ENCODE measurements at places on chromosomes 12 and 14.

DNA sequence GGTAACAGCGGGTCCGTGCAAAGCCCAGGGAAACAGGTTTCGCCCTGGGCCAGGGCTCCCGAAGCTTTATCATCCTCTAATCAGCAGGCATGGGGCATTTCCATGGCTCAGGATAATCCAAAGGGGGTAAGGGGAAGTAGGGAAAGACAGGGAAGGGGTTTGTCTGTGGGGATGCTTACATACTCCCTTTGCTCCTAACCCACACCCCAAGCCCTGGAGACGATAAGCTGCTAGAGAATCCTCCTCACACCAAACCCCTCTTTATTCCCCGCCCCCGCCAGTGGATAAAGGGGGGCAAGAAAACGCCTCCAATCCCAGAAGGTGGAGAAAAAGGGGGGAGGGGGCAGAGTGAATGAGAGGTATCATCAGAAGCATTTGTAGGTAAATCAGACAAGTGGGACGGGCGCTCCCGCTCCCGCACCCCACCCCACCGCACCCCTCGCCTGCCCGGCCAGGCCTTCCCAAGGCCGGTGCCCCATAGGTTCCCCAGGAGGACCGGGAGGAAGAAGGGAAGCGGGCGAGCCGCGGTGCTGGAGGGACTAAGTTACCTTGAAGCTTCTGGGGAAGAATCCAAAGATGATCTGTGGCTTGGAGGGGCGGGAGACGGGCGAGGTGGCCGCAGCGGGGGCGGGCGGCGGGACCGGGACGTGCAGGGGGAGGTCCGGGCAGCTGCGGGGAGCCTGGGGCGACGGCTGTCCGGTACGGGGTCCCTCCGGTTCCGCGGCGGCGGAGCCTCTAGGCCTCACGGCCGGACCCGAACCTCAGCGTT lies 762 bp downstream of the PPP2R5E start:
- DNase-seq = no peak

DNA sequence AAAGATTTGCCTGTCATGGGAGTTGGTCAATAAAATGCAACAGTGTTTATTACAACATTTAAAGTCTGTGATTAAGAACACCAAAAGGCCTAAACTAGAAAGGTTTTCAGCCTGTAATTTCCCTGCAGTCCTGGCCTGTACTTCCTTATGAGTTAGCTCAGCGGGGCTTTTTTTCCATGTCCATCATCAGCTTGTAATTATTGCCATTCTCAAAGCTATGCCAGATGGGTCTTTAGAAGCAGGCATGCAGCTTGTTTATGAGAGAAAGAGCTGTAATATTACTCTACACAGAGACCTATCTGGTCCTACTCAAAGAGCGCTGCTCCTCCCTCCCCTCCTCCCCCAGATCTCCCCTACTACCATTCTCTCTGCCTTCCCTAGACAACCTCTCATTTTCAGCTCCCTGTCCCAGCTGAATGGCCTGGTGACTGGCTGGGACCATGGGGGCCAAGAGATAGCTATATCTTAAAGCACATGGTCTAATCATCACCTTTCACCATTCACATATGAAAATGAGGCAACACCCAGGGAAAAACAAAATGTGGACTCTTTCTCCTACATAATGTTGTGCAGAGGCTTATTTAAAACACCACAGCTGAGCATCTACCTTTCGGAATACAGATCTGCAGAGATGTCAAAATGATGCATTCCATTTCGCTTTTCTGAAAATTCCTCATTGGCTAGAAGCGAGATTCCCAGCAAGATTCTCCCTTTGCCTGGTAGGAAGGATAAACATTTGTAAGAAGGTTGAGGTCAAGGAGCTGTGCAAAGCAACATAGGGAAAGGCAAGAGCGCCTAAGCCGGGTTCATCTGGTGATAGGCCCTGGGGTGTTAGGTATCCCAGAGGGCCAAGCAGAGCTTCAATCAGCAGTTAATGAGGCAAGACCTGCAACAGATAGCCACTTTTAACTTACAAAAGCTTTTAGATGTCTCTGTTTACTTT lies 209.7 kb upstream of the CDKN3 start:
- no peak for DNase-seq

DNA sequence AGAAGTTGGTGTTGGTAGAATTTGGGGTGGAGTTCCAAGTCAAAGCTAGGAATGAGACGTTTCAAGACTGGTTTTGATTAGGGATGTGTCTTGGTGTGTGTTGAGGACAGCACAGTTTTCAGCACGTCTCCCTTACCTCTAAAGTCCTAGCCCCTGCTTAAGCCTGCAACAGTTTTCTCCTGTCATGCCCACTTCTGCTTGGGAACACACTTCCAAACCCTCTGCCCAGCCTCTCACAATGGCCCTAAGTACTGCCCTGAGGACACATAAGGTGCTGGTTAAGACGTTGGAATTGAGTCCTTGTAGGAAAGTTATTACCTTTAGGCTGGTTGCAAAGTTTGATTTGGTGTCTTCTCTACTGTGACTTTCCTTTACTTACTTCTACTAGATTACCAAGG lies 710 bp upstream of the BMAL2 start:
- DNase-seq = peak; percentile 32

DNA sequence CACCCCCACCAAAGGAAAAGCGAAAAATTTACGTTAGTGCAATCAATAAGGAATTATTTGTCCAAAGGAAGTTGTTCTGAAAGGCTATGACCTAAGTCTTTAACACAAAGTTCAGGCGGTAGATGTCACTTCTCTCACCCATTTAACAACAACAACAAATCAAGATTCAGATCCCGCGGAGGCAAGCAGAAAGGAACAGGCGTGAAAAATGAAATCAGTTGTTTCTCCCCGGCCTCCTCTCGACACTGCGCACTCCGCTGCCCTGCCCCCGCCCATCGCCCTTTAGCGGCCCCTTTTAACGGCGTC lies 1.4 kb downstream of the DENND5B start:
- no peak for DNase-seq

- DNase-seq = peak; percentile 31
These were observed 198.7 kb downstream of the SYT1 start for GRCh38 chr12:79063258-79063657.

DNA sequence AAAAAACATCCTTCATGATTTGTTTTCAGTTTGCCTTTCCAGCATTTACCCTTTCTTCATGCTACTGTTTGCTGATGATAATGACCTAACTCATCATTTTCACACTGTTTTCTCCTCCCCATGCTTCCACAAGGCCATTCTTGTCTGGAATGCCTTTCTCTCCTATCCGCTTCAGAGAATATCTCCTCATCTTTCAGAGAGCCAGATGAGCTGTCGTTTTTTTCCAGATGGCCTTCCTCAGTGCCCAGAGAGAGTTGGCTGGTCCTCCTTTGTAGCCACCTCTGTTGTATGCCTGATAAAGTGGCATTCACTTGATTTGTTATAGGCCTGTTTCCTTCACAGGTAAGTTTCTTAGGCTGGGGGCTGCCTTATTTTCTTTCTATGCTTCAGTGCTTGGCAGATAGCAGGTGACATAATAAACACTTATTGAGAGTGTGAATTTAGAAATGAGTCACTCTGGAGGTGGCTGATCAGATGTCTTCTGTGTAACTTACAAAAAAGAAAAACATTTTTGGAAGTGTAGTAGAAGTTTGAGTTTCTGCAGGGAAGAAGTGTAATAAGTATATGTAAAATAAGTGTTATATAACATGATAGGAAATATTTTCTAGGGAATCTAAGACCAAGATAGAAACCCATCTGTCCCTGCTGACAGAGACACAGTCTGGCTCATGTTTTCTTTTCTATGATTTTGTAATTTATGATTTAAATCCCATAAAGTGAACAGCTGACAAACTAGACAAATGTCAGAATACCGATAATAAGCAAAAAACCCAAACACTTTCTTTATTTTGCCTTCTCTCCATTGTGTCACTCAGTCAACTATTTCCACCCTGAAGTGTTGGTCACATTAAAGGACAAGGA lies 174.5 kb downstream of the DACT1 start:
- DNase-seq = no peak

DNA sequence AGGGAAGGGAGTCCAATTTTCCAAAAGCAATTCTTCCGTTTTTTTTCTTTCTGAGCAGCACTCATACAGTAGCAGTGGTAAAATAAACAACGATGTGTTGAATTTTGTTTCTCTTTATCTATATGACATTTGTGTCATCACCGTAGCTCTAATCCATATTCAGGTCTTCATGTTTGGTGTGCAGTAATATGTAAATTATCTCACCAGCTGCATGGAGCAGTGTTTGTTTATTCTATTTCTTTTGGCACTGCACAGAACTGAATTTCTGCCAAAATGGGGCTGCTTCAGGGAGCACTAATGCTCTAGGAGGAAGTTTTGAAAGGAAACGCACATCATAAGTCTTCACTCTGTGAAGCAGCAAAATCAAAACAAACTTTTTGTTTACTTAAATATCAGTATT lies 130.0 kb upstream of the NPAS3 start:
- peak; percentile 76 for DNase-seq

DNA sequence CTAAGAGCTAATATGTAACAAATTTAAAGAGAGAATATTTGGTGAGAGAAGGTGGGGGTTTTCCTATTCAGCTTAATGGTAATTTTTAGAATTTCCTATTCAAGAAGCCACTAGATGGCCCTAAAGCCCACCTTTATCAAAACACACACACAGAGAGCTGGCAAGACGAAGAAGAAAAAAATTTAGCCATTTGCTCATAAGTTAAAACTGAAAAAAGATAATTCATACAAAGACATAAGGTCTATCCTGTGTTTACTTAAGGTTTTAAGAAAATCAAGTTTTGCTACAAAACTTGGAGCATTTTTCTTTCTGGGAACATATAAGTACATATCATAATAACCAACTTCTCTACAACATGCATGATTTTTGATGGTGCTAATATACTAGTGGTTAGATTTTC lies 46.8 kb upstream of the PCED1B start:
- DNase-seq = peak; percentile 81

DNA sequence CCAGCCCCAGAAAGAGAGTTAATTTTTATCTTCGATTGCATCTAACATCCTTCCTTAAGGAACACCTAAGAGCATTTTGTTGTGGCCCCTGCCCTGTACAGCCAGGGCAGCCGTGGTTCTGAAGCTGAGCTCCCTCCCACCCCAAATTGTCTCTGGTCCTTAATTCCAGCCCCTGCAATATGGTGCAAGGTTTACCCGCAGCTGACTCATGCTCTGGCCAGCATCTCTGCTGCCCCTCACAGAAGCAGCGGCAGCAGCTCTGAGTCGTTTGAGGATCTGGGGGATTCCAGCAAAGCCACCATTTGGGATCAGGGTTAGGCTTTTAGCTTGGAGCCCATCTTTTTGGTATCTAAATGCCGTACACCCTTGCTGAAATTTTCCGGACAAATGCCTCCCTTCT lies 3.3 kb downstream of the DLK1 start:
- no peak for DNase-seq

DNA sequence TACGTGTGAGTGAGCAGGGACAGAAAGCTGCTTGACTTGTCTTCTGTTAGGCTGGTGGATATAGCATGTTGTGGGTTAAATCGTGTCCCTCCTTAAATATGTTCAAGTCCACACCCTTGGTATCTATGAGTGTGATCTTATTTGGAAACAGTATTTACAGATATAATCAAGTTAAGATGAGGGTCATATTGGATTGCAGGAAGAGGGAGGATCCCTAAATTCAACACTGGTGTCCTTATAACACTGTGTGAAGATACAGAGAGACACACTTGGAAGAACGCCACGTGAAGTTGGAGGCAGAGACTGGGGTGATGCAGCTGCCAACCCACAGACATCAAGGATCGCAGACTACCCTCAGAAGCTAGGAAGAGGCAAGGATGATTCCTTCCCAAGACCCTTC lies 275.2 kb upstream of the SSTR1 start:
- DNase-seq = no peak

DNA sequence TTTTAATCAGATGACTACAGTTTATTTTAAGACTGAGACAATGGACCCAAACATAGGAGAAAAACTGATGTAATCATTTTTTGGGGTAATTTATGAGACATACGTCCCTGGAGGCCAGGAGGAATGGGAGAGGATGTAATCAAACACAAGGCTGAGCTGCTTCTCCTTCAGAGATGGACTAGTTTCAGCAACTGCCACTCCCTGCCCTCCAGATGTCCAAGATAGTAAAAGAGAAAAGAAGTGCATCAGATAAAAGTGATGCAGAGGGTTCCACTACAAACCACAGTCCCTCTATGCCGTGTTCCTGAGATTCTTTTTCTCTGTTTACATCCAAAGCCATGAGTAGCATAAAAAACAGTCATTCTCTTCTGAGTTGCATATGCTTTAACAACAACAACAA lies 101.1 kb downstream of the DACT1 start:
- no peak for DNase-seq

- DNase-seq = no peak
These were observed 47.9 kb downstream of the CDK17 start for GRCh38 chr12:96352161-96352835.

DNA sequence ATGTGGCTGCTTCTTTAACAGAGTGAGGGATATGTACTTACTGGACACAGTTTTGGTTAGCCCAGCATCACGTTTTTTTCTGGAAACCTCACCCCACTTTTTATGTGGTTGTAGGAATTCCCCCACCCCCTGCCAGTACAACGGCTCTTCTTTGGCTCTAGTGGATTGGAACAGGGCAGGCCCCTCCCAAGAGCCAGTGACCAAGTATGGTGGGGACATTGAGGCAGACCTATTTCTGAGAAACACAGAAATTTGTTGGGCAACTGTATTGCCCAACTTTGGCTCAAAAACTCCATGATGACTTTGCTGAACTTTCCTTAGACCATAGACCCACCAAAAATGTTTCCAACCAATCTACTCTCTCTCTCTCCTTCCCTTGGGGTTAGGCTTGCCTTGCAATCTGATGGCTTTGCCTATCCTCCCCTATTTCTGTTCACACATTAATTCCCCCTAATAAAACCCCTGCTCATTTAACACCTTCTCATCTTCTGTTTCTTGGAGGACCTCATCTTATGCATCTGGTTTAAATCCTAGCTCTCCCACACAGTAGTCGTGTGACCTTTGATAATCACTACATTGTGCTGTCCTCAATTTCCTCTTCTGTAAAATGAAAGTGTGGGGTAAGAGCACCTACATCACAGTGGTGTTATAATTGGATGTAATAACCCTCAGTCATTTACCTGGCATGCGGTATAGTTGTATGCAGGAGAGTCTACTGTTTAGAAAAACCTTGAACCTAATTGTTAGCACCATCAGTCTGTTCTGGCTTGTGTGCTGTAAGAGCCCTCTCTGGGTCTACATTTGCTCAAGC lies 71.7 kb downstream of the IGF1 start:
- DNase-seq = no peak

DNA sequence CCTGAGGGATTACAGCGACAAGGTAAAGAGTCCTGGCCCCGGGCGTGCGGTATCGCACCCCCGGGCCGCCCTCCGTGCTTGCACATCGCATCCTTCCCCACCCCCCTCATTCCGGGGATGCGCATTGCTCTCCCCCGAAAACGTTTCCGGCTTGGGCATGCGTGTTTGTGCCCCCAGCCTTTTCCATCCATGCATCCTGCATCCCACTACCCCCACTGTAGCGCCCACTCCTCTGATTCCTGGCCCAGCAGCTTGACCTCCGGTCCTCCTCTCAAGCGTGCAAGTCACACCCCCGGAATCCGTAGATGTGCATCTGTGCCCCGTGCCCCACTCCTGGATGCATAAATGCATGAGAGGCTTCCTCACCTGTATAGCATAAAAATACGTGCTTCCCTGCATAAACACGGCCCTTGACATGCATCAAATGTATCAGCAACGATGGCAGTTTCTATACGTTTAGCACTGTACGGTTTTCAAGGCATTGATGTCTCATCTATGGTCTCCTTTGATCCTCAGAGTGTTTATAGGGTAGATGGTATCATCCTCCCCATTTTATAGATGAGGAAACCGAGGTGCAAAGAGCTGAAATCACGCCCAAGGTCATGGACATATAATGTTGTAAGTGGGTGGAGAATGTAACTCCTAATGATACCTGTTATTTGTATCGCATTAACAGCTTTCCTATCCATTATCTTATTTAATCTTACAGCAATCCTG lies 484 bp downstream of the RIC8B start:
- DNase-seq = no peak

GRCh38 chr12:19749906-19750574 lies 310.7 kb downstream of the AEBP2 start:
- DNase-seq = no peak

All from astrocyte of the spinal cord (primary cell).